ENCODE measurements at places on chromosomes 11 and 22.

- DNase-seq, result no peak
Observed at GRCh38 chr11:67354075-67355022, 1.0 kb upstream of the POLD4 start.

DNA sequence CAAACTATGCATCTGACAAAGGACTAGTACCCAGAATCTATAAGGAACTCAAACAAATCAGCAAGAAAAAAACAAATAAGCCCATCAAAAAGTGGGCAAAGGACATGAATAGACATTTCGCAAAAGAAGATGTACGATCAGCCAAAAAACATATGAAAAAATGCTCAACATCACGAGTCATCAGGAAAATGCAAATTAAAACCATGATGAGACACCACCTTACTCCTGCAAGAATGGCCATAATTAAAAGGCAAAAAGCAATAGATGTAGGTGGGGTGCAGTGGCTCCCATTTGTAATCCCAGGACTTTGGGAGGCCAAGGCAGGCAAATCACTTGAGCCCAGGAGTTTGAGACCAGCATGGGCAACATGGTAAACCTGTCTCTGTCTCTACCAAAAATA lies 10.4 kb upstream of the OR10V1 start:
- no peak for DNase-seq

GRCh38 chr11:120751550-120751949 lies 240.0 kb downstream of the GRIK4 start:
- DNase-seq, result no peak

- DNase-seq, result no peak
Observed at GRCh38 chr11:63490551-63491239, at the start of gene PLAAT5. TSS of gene PLAAT5 (minus strand) at chr11:63491167. CDS start at chr11:63491034, 133 bp downstream.

GRCh38 chr11:6705905-6706535 lies 22.9 kb upstream of the MRPL17 start:
- DNase-seq, result peak; percentile 0

DNA sequence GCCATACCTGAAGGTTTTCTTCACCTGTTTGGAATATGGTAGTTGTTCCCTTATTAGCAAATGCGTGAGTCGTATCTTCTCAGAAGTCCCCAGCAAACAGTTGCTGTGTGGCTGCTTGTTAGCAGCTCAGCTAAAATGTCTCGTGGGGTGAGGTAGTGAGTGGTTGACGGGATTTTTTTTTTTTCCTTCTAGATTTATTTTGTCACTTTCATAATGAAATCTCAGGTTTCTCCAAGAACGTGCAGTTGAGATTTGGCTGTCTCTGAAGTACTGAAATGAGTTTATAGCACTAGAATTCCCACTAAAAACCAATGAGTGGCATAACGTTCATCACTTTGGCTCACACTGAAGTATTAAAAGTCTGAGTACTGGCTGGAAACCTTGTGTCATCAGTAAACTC lies 16.8 kb downstream of the RCN1 start:
- DNase-seq, result no peak

DNA sequence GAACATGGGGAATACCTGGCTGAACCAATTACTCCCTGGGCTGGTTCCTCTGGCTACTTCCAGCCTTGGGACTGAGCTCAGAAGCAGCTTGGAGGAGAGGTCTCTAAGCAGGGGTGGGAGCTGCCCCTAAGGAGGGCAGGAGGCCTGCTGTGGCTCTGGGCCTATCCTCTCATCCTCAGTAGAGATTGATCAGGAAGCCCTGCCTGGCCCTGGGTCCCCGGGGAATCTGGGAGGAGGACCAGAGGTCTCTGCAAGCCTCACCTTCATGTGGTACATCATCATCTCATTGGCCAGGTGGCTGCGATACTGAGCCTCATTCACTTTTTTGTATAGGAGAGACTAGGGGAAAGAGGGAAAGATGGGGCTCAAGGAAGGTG lies 91.1 kb downstream of the PDE2A start:
- no peak for DNase-seq

GRCh38 chr11:132234878-132235277 lies 864.5 kb downstream of the NTM start:
- no peak for DNase-seq

DNA sequence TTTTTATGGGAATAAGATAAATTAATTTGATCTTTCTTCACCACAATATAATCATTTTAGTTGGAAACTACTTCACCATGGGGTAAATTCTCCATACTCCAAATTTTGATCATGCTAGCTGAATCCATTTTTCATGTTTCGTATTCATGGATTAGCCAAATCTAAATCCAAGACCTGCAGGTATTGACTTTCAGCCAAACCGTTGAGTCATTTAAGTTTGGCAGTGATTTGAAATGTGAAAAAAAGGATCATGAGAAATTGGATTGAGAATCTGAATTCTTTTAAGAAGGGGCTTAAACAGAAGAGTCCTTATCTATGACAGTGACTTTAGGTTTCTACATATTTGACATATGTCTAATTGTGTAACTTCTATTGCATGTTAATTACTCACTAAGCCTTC lies 5.3 kb downstream of the GAS2 start:
- no peak for DNase-seq

DNA sequence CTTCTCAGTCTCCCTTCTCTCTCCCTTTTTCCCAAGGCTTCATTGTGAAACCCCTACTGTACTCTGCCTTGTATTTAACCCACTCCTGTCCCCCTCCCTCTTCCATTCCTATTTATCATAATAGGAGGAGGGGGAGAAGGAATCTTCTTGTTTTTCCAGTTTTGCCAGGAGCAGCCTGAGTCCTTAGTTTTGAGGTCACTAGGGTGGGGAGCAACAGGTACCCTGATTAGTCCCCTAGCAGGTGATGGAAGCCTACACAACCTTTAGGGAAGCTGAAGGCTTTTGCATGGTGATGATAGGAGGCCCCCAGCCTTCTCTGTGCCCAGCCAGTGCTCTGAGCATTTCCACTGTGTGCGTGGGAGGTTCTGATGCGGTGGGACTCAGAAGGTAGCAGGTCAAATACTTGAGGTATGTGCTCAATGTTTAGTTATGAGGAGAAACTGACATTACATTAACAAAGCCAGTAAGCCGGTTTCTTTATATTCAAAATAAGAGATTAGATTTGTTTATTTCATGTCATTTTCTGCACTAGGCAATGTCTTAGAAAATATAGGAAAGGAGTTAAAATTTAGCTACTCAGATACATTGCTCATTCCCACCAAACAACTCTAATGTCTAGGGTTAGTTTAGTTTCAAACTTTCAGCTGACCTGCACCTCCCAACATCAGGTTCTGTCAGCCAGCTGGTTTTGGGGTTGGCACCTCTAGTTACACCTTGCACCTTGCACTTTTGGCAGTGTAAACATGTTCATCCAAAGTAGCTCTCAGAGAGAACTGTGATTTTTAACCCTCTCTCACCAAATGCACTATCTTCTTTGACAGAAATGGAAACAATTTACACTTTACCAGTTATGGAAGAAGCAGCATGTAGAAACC lies 26.0 kb downstream of the PARVA start:
- DNase-seq, result no peak

DNA sequence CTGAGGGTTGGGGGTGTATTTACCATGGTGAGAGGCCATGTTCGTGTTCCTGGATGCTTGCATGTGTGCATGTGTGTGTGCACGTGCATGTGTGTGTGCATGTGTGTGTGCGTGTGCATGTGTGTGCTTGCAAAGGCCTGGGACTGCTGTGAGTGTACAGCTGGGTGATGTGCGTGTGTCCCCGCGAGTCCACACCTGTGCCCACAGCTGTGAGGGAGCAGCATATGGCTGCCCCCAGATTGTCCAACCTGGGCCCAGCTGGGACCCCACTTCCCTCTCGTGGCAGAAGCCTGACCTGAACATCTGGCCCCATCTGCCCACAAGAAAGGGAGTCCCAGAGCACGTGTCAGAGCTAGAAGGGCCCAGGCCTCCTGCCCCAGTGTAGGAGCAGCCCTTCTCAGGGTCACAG lies 8.4 kb upstream of the CD248 start:
- DNase-seq, result no peak

DNA sequence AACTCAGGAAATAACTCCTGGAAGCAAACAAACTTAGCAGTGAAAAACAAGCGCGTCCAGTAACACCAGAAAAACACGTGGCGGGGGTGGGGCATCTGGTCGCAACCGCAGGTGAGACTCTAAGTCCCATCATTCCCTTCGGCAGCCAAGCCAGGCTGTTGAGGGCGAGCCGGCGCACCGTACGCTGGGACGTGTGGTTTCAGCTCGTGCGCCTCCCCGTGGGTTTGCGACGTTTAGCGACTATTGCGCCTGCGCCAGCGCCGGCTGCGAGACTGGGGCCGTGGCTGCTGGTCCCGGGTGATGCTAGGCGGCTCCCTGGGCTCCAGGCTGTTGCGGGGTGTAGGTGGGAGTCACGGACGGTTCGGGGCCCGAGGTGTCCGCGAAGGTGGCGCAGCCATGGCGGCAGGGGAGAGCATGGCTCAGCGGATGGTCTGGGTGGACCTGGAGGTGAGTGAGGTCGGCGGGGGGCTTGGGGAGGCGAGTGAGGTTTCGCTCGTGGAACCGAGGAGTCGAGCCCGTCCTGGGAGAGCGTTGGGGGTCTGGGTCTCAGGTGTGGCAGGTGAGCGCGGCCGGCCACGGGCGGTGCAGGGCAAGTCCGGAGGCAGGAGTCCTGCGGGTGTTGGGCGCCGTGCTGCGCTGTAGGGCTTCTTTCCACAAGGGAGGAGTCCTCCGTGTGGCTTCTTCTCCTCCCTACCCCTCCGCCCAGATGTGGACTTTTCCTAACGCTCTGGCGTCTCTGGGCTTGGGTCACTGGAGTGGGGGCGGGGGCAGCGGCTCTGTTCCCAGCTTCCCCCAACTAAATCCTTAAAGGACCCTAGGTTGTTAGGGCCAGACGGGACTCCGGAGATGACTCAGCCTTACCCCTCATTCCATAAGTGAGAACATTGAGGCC lies at the start of gene REXO2:
REXO2 (plus strand) TSS at position 239 of the 892 bp plus-strand sequence; CDS start at position 301, 62 bp downstream.
- peak; percentile 93 for DNase-seq

DNA sequence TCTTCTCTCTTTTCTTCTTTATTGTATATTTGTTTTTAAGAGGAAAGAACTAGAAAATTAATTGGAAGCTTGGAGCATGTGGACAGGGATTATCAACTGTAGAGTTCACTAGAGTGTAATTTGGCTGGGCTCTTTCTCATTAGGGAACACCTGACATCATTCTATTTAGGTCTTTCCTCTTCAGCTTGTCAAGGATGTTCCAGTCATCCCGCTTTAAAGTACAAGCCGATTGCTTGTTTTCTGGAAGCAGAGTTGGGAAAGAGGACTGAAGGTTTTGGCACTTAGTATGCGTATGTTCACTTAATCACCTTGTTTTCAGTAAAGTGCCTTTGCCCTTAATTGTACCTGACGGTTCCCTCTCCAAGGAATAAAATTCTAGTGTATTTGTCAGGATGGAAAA lies 111.6 kb downstream of the WNT11 start:
- DNase-seq, result no peak

- no peak for DNase-seq
Observed at GRCh38 chr11:125368757-125369156, 127.3 kb downstream of the FEZ1 start.
